Substantia nigra (tissue), 51 donors: ENCODE measurements at places on chromosomes 13 and 19.
A peak's percentile ranks its signal among the peaks of the same experiment; 100 is the strongest.

- DNase-seq: no peak
Measured at GRCh38 chr13:34464011-34464410, 478.1 kb upstream of the NBEA start.

DNA sequence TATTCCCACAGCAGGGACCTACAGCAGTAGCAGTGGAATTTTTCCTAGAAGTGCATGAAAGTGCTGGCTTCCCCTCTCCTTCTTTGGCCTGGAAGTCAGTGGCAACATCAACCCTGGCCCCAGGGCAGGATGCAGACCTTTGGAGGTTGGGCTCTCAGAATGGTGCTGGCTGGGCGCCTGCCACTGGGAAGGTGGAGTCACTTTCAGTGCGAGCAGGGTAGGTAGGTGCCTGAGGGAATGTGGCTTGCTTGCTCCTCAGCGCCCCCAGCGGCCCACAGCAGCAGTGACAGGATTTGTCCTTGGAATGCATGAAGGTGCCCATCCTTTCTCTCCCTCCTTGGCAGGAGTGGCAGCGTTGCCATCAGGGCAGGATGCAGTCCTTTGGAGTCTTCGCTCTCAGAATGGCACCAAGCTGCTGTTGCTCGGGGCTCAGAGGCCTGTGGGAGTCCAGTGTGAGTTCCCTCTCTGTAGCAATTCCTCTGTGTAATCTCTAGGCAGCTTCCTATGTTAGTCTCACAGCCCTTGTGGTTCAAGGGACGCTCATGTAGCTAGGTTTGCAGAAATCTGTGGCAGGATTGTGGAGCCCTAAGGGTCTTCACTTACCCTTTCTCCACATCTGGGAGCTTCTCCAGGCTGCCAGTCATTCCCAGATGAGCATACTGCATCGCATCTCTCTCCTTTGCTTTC lies 354.4 kb upstream of the DACH1 start:
- DNase-seq: no peak

GRCh38 chr13:38785042-38785441 lies 98.2 kb downstream of the FREM2 start:
- no peak for DNase-seq

DNA sequence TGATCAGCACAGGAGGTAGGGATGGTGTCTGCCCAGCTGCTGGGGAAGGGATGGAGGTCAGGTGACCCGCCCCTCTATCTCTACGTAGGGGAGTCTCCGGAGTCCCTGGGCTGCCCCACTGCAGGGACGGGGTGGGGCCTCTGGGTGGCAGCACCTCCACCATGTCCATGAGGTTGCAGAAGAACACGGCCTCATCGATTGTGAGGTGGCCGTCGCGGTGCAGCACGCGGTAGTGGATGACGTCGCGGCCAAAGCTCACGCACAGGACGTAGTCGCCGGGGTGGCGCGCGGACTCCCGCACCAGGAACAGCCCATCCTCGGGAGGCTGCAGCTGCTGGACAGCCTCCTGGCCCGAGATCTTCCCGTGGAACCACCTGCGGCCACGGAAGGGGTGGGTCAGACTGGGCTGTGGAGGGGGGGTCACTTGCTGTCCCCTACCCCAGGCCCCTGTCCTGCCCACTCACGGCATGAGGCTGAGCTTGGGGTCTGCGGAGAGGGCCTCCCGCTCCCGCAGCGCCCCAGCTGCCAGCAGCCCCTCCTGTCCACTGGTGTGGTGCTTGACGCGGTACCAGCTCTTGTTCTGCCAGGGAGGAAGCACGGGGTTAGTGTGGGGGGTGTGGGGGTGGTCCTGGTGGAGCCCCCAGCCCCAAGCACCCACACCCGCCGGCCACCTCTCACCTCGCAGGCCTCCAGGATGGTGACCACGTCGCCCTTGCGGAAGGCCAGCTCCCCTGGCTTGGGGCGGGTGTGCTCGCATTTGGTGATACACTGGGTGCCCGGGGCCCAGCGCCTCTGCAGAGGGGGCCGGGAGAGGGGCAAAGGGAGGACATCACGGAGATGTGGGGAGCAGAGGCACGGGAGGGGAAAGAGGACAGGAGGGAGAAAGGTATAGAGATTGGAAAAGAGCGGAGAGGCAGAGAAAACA lies 2.3 kb downstream of the MATK start:
- DNase-seq: no peak

GRCh38 chr13:109810761-109811510 lies 24.6 kb upstream of the IRS2 start:
- DNase-seq: no peak

DNA sequence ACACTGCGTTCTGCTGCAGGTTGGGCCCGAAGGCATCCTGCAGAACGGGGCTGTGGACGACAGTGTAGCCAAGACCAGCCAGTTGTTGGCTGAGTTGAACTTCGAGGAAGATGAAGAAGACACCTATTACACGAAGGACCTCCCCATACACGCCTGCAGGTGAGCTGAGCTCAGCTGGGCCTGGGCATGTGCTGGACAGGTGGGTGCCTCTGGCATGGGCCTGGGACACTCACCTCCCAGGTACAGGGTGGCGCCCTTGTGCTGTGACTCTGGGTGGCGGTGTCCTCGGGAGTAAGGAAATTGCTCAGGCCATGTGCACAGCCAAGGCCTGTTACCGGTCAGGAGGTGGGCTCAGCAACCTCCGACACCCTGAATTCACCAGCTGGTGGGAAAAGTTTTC lies 14.2 kb downstream of the UPF1 start:
- DNase-seq: no peak

DNA sequence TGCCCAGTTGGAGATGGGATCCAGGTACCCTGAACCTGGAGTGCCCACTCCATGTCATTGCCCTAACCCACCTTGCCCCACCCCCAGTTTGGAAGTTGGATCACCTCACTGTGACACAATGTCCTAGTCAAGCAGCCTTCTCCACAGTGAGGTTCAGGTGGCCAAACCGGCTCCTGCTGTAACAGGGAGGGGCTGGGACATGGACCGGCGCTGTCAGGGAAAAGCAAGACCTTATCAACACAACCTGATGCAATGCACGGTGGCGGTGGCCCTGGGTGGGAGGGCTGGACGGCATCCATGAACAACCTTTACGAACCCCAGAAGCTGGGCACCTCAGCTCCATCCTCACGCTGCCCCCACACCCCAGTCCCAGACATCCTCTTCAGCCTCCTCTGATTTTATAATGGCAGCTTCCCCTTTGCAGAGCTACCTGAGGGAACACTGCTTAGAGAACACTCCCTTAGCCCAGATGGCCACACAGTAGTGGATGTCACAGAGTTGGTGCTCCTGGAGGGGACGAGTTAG lies 1.6 kb upstream of the KRTDAP start:
- DNase-seq: no peak

- no peak for DNase-seq
Measured at GRCh38 chr19:38033658-38034491, 126.9 kb downstream of the SIPA1L3 start.

- DNase-seq: no peak
Measured at GRCh38 chr19:1016647-1017114, 4.2 kb downstream of the TMEM259 start.

DNA sequence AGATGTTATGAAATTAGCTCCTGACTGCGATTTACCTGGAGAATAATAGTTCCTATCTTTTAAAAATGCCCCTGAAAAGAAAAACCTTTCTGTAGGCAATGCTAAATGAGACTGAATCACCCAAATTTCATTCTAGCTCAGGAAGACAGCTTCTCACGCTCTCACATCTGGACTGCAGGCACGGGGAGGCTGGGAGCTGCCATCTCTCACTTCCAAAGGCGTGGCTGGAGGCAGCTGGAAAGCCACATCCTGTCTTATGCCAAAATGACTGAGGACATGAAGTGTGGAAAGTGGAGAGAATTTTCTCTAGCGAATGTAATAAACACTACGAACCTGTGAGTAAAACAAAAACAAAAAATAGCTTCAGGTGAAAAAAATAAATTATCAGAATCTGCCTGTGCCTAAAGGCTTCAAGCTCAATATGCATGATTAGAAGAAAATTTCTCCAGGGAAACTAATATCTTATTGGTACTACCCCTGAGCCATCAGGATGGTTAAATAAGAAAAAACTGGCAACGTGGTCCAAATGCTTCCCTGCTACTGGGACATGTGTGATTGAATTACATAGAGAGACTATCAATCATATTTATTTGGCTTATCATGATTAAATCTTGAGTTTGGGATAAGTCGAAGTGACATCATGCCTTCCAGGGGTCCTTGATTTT lies 58.1 kb upstream of the UBL3 start:
- DNase-seq: no peak

DNA sequence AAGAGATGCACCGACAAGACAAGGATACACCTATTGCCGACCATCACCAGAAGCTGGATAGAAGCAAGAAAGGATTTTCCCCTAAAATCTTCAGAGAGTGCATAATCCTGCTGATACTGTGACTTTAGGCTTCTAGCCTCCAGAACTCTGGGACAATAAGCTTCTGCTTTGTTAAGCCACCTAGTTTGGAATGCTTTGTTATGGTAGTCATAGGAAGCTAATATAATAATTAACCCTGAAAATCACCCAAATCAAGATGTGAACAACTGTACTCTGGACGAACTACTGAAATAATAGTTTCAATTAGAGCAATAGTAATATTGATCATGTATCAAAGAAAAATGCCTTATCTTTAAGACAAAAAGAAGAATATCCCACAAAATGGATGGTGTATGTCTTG lies 524.6 kb downstream of the EFNB2 start:
- DNase-seq: no peak

- no peak for DNase-seq
Measured at GRCh38 chr13:34410678-34411077, 531.4 kb upstream of the NBEA start.

DNA sequence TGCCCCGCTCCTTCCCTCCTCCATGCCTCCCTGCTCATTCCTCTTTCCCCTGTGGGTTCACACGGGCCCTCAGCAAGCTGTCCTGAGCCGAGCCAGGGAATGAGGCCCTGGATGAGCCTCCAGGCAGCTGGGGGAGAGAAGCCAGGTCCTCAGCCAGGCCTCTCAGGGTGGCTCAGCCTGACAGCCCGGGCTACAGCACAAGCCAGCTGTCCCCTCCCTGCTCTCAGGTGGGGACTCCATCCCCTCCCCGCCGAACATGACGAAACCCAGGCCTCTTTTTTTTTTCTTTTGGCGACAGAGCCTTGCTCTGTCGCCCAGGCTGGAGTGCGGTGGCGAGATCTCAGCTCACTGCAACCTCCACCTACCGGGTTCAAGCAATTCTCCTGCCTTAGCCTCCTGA lies 40.0 kb upstream of the MATK start:
- DNase-seq: no peak

GRCh38 chr13:39676315-39676876 lies 20.9 kb downstream of the COG6 start:
- no peak for DNase-seq

GRCh38 chr19:2588081-2588777 lies 112.3 kb downstream of the GADD45B start:
- DNase-seq: no peak

DNA sequence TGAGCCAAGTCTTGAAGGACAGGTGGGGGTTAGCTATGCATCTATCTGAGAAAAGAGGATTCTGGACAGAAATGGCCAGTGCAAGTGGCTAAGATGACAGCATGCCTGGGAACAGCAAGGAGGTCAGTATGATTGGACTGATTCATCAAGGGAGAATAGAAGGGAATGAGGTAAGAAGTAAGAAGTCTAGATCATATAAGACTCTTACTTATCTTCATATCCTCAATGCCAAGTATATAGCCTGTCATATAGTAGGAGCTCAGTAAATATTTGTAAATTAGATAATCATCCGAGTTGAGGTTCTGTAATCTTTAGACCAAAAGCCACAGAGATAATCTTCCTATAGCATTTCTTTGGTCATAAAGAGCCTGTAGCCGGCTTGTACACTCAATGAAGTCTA lies 103.3 kb upstream of the MLNR start:
- DNase-seq: no peak

- no peak for DNase-seq
Measured at GRCh38 chr13:99967869-99968520, 3.6 kb downstream of the ZIC5 start.

DNA sequence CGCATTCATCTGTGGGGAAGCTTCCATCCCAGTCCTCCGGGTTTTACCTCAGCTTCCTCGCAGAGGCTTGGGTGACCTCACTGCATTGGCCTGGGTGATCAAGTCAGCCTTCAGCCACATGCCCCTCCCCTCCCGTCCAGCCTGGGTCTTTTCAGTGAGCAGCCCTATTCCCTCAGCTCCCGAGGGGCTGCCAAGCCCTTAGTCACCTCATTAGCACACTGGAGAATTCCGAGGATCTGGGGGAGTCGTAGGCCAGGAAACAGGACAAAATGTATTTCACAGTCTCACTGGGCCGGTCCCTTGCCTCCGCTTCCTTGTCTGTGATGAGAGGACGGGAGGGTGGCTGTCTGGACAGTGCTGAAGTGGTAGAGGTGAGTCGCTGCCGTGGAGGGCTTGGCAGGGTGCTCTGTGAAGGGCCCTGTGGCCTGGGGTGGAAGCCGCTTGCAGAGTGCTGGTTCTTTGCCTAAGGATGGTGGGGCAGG lies 19.9 kb downstream of the KDM4B start:
- DNase-seq: no peak

GRCh38 chr19:35142606-35143230 lies 337 bp upstream of the FXYD7 start:
- DNase-seq: peak; percentile 71

- no peak for DNase-seq
Measured at GRCh38 chr19:38513762-38514167, 80.3 kb downstream of the RYR1 start.

DNA sequence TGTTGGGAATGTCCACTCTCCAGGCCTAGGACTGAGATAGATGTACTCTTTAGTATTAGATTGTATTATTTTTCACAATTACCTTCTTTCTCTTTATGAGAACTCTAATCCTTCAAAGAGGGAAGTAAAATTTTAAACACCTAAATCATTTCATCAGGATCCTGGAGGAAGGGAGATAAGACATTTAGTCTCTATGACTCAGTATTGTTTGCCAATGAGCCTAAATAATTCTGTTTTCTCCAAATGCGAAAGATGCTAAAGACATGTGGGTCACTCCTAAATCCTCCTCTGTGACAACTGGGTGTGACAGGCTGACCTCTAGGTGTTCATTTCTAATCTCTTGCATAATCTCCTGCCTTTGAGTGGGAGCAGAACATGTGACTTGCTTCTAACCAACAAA lies 1736.6 kb upstream of the MIR17HG start:
- no peak for DNase-seq

DNA sequence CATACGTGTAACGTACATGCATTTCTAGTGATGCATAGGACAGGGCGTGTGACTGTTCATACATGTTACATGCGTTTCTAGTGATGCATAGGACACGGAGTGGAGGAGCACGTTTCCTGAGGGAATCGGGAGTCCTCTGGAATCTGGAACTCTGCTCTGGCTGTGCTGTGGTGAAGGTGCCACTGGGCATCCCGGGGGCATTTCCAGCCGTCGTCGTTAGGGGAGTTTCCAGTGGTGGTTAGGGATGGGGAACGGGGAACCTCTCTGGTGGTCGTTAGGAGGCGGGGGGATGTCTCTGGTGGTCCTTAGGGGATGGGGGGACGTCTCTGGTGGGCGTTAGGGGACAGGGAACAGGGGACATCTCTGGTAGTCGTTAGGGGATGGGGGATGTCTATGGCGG lies 209.6 kb upstream of the SOX1 start:
- no peak for DNase-seq

DNA sequence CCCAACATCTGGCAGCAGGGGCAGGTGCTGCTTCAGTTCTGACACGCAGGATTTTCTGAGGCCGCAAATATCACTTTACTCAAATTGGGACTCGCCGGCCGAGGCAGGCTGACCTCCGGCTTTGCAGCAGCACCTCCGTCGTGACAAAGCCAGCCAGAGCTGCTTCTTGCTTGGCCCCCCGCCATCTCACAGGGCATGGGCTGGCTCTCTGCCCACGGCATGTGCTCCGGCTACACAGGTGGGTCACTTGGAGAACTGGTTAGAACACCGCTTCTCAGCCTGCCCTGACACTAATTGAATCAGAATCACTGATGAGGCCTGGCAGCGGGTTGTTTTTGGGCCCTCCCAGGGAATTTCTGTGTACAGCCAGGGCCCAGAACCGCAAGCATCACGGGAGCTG lies 112.3 kb downstream of the SLC7A1 start:
- no peak for DNase-seq
